Mammary epithelial cell (primary cell): ENCODE measurements at places on chromosomes 2 and 18. TPM values are rescaled to one million over a fixed set of nuclear protein-coding genes. Genes with fewer than 3 reads are reported as not detected.

ADAM23 gene
- total RNA-seq = 19.0 TPM

- peak; percentile 70 for DNase-seq
These were observed 349.8 kb downstream of the RBM43 start for GRCh38 chr2:150911766-150912280.

GRCh38 chr2:178824181-178824580 lies 17.0 kb upstream of the TTN start:
- DNase-seq = no peak

CROCC2 gene
- total RNA-seq = not detected
